ENCODE measurements at places on chromosomes 7 and 10. TPM values are rescaled to one million over a fixed set of nuclear protein-coding genes. Genes with fewer than 3 reads are reported as not detected.

- DNase-seq = peak; percentile 43
- H3K36me3 ChIP-seq = no peaks in the 10 kb centered on the region
- H3K4me1 ChIP-seq = 0 out of 2 replicates have a peak, but pooled peaks cover 4% of the 10 kb centered on the region
- peaks cover 33% of the 10 kb centered on the region for H3K27me3 ChIP-seq
These were observed 273.7 kb downstream of the CCDC3 start for GRCh38 chr10:12727832-12728215.

- peaks cover 61% of the 10 kb centered on the region for H3K27me3 ChIP-seq
- H3K36me3 ChIP-seq = no peaks in the 10 kb centered on the region
- no peaks in the 10 kb centered on the region for H3K4me1 ChIP-seq
- no peak overlapping the region for H3K27ac ChIP-seq
- no peak overlapping the region for H3K4me3 ChIP-seq
- DNase-seq = no peak
These were observed 348.9 kb downstream of the DNAJB6 start for GRCh38 chr7:157685430-157686284.

DNA sequence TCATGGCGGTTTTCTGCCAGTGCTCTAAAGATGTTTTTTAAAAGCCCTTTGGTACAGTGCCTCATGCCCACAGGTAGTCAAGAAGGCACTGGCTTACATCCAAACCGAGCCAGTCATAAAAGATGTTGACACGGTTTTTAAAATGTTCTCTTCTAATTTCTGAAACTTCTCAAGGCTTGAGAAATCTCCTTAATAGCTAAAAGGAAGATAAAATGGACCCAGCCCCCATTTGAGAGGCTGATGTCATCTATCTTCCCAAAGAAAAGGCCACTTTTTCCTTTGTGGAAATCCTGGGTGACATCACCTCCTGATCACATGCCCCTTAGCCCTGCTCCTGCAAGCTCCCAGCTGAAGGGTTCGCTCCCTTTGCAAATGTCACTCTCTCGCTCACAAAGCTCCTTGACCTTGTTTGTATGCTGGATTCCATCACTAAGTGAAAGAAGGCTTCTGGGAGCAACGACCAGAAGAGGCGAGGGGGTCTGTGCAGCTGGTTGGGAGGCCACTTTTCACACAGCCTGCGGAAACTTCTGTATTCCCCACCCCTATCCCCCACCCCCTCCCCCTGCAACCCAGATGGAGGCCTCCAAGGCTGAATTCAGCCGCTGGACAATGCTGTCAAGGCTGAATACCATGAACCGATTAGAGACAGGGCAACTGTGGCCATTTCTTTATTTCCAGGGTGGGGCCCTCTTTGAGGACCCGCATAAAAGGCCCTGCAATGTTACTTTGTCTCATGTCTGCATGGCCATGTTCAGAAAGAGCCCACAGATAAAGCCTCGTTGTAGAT lies 122.8 kb downstream of the CUBN start:
- peak; percentile 36 for DNase-seq
- no peak overlapping the region for H3K4me3 ChIP-seq
- H3K4me1 ChIP-seq = peaks cover 52% of the 10 kb centered on the region
- no peaks in the 10 kb centered on the region for H3K36me3 ChIP-seq
- no peak overlapping the region for H3K27ac ChIP-seq
- H3K27me3 ChIP-seq = no peaks in the 10 kb centered on the region

DNA sequence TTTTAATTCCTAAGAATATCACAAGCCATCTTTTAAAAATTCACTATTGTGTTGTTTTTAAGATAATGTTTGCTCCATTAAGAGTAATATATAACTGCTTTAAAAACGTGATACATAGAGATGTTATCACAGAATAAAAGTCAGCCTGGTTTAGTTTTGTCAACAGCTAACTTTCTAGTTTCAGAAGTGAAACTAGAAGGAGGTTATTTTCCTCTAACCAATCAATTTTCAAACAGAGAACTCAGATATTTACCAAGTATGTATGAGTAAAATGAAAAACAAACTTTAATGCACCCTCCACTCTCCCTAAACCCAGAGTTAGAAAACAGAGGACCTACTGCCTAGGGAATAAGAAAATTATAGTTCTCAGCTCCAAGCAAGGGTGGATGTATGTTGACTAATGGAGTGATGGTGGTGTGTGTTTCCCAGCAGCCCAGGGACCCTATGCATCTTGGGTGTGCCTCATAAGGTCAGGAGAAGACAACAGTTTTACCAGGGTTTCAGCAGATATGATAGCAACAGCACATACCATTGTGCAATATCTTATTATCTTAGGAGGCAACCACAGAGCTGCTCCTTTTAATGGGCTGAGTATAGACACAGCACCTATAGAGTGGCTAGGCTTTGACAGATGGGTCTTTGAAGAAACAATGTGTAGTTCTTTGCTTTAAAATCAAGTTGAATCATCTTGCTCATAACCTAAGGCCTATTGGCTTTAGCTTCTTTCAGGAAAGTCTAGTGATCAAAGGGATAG lies 58.4 kb downstream of the PTPRZ1 start:
- no peak for DNase-seq
- H3K27ac ChIP-seq = no peak overlapping the region
- no peaks in the 10 kb centered on the region for H3K36me3 ChIP-seq

DNA sequence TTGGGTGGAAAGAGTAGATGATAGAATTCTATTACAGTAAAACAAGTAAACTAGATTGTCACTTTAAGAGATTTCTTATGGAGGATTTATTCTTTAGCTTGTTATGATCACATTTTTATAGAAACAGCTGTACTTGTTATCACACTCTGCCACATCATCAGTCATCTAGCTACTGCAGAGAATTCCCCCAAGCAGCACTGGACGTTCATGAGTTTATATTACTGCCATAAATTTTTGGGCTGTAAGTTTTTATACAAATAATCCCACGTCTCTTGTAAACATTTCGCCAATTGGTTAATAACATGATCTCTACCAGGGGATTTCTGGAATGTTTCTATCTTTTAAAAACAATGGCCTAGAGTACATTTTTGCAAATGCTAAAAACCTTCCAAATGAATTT lies 238.8 kb downstream of the POLR1F start:
- H3K27ac ChIP-seq = no peak overlapping the region
- H3K4me1 ChIP-seq = no peaks in the 10 kb centered on the region
- no peaks in the 10 kb centered on the region for H3K36me3 ChIP-seq
- DNase-seq = no peak
- no peaks in the 10 kb centered on the region for H3K27me3 ChIP-seq

DNA sequence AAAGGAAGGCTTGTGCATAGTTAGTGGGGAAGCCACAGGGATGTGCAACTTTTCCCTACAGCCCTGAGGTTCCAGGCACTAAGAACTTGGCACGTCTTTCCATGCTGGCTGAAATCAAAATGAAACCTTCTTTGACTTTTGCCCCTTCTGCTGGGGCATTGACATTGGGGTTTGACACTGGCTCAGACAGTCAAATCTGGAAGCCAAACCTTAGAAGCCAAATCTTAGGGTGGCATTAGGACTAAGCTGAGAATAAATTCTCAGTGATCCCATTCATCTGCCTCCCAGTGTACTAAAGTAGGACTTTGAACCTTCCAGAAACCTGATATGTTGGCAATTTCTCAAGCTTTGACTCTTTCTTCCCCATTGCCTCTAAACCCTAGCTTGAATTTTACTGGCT lies 31.3 kb upstream of the INSYN2A start:
- DNase-seq = no peak
- H3K27ac ChIP-seq = no peak overlapping the region
- H3K36me3 ChIP-seq = no peaks in the 10 kb centered on the region
- H3K4me1 ChIP-seq = peaks cover 5% of the 10 kb centered on the region

GRCh38 chr10:59557052-59557451 lies 152.6 kb downstream of the SLC16A9 start:
- H3K27ac ChIP-seq = no peak overlapping the region
- no peaks in the 10 kb centered on the region for H3K36me3 ChIP-seq
- H3K4me1 ChIP-seq = peaks cover 4% of the 10 kb centered on the region
- H3K27me3 ChIP-seq = no peaks in the 10 kb centered on the region
- no peak overlapping the region for H3K4me3 ChIP-seq

DNA sequence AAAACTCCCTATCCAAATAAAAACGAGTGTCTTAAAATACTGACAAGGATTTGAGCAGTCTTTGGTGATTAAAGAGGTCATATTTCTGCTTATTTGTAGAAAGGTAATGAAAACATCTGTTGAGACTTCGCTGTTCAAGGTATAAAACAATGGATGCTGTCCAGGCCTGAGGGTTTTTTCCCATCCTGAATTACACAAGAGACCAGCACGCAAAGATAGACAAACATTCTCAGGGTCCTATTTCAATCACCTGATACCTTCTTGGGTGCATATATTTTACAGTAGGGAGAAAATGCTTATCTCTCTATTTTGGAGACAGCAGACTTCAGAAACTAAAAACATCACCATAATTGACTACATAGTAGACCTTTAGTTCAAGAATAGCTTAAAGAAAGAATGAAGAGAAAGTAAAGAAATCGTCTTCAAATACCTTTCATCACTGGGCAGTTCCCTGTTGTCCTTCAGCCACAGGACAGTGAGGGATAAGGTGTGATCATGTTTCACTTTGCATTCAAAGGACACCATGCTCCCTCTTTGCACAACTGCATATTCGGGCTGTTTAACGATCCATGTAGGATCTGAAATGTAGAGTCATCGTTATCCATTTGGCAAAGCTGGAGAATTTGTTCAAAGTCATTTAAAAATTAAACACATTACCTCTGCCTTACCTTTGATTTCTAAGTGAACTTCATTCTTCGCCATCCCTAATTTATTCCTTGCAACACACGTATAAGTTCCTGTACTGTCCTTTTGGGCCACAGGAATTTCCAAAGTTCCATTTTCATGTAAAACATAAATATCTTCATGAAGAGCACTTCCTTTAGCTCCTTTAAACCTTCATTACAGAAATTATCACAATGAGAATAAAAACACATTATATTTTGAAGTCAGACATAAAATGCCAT lies 63.7 kb upstream of the LAMB4 start:
- H3K4me1 ChIP-seq = peaks cover 16% of the 10 kb centered on the region
- no peak overlapping the region for H3K4me3 ChIP-seq
- H3K27ac ChIP-seq = no peak overlapping the region
- no peaks in the 10 kb centered on the region for H3K27me3 ChIP-seq

- no peaks in the 10 kb centered on the region for H3K36me3 ChIP-seq
- H3K27ac ChIP-seq = no peak overlapping the region
- no peaks in the 10 kb centered on the region for H3K4me1 ChIP-seq
- no peak for DNase-seq
- no peak overlapping the region for H3K4me3 ChIP-seq
- H3K27me3 ChIP-seq = peaks cover 21% of the 10 kb centered on the region
These were observed 18.3 kb downstream of the CLEC2L start for GRCh38 chr7:139541600-139542307.

- no peaks in the 10 kb centered on the region for H3K36me3 ChIP-seq
- no peaks in the 10 kb centered on the region for H3K27me3 ChIP-seq
- no peak overlapping the region for H3K4me3 ChIP-seq
- DNase-seq = peak; percentile 60
- peaks cover 10% of the 10 kb centered on the region for H3K4me1 ChIP-seq
These were observed 193.7 kb downstream of the RNLS start for GRCh38 chr10:88389456-88389855.

- H3K4me1 ChIP-seq = peaks cover 24% of the 10 kb centered on the region
- H3K36me3 ChIP-seq = no peaks in the 10 kb centered on the region
- H3K4me3 ChIP-seq = no peak overlapping the region
- DNase-seq = no peak
These were observed 18.2 kb downstream of the SNX8 start for GRCh38 chr7:2295936-2296620.

- H3K4me3 ChIP-seq = no peak overlapping the region
- H3K27me3 ChIP-seq = peaks cover 7% of the 10 kb centered on the region
- H3K36me3 ChIP-seq = no peaks in the 10 kb centered on the region
These were observed 79.0 kb upstream of the PLXNA4 start for GRCh38 chr7:132655131-132655727.

GRCh38 chr7:56811081-56811480 lies 321.2 kb downstream of the ZNF479 start:
- H3K27ac ChIP-seq = no peak overlapping the region
- no peak for DNase-seq
- no peak overlapping the region for H3K4me3 ChIP-seq
- H3K27me3 ChIP-seq = no peaks in the 10 kb centered on the region
- no peaks in the 10 kb centered on the region for H3K4me1 ChIP-seq

GRCh38 chr7:55020466-55020871 lies 1.7 kb downstream of the EGFR start:
- H3K36me3 ChIP-seq = no peaks in the 10 kb centered on the region
- peak overlapping the region; percentile 85 for H3K4me3 ChIP-seq
- peak; percentile 80 for DNase-seq
- H3K27ac ChIP-seq = peak overlapping the region; percentile 79
- peaks cover 49% of the 10 kb centered on the region for H3K4me1 ChIP-seq

- DNase-seq = peak; percentile 61
- no peaks in the 10 kb centered on the region for H3K27me3 ChIP-seq
- H3K4me1 ChIP-seq = peaks cover 17% of the 10 kb centered on the region
- H3K36me3 ChIP-seq = no peaks in the 10 kb centered on the region
- peak overlapping the region; percentile 1 for H3K4me3 ChIP-seq
These were observed 11.8 kb downstream of the NT5C3A start for GRCh38 chr7:33050535-33051318.

DNA sequence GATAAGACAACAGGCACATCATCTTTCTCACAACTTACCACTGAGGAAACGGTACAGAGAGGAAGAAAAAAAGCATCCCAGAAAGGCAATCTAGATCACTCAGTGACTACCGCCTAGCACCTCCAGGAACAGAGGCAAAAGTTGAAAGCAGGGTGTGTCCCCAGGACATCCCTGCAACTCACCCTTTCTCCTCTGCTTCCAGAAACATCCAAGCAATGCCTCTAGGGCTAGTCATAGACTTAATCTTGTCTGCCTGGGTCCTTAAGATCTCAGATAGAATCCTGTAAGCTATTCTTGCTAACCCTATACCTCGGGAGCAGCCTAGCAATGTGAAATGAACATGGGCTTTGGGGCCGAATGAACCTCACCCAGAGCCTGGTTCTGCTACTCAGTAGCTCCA lies 18.8 kb upstream of the PDCD4 start:
- H3K36me3 ChIP-seq = no peaks in the 10 kb centered on the region
- H3K4me1 ChIP-seq = peaks cover 5% of the 10 kb centered on the region
- H3K27me3 ChIP-seq = no peaks in the 10 kb centered on the region
- DNase-seq = peak; percentile 18
- no peak overlapping the region for H3K27ac ChIP-seq

DNA sequence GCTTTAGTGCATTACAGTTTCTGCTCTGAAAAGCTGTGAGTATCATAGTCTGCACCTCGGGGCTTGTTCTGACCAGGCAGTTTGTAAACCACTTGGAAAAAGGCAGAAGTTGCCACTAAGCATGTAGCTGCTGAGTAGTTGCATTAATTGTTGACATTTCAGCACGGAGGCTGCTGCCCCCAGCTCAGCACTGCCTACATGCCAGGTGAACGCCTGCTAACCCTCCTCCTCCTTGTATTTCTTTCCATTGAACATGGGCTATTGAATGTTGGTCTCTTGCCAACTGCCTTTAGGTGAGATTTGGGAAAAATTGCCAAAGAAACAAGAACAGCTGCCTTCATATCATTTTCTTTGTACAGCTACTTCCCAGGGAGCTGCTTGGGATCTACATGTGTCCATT lies 164.2 kb downstream of the RAPGEF5 start:
- H3K27me3 ChIP-seq = no peaks in the 10 kb centered on the region
- H3K4me3 ChIP-seq = no peak overlapping the region
- H3K36me3 ChIP-seq = no peaks in the 10 kb centered on the region
- no peaks in the 10 kb centered on the region for H3K4me1 ChIP-seq

The EBF3 gene
- total RNA-seq = 0.43 TPM

The MAPK8 gene
- 63.6 TPM for total RNA-seq

The OR2A1 gene
- total RNA-seq = 0.13 TPM

The NFE2L3 gene
- total RNA-seq = 1.4 TPM

The C10orf71 gene
- not detected for total RNA-seq

The PDK4 gene
- 1.5 TPM for total RNA-seq

The RNF32 gene
- total RNA-seq = 1.1 TPM

The IFIT2 gene
- 7.0 TPM for total RNA-seq

Data from GM23248 (cell line).